ENCODE measurements at places on chromosomes 13 and 19.

GRCh38 chr13:20799726-20800416, 26.1 kb upstream of the EEF1AKMT1 start:
- DNase-seq: no peak

- no peak for DNase-seq
Observed at GRCh38 chr13:79917628-79918027, 423.3 kb downstream of the SPRY2 start.

DNA sequence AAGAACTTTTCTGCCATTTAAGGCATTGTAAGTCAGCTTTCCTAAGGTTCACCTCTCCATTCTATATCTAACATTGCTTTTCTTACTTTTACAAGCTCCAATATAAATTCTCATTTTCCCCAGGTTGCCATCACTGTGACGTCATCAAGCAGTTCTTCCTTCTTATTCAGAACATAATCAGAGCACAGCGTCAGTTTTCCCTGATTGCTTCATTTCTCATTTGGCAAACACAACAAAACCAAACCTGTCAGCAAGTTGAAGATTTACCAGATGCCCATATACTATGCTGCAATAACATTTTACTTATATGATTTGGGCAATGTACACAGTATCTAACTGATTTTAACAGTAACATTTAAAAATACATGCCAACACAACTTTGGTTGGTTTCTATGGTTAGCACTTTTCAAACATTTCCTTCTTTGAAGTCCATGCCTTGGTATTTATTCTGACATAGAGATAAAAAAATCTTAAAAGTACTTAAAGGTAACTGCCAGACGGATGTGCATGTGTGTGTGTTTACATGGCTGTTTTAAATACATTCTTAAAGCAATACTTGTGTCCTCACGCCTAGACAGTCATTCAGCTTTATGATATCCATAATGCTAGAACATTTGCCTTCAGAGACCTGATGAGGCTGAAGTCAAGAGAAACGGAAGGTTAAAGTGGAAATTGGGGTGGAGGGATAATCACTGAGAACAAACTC, 264.0 kb downstream of the KLF12 start:
- DNase-seq: no peak

DNA sequence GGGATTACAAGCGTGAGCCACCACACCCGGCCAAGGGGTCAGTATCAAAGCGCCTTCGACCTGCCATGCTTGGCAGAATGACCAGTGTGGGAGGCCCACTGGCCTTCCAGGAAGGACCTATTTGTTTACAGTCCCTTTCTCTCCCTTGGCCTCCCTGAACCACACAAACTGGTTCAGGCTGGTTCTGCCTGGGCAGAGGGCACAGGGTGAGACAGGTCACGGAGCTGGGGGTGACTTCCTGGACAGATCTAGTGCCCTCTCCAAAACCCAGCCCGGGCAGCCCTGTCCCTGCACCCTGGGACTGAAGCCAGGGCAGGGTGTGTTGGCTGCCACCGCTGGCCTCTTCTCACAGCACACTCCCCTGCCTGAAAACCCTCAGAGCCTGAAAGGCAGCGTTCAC, 11.3 kb downstream of the PLEKHF1 start:
- no peak for DNase-seq

DNA sequence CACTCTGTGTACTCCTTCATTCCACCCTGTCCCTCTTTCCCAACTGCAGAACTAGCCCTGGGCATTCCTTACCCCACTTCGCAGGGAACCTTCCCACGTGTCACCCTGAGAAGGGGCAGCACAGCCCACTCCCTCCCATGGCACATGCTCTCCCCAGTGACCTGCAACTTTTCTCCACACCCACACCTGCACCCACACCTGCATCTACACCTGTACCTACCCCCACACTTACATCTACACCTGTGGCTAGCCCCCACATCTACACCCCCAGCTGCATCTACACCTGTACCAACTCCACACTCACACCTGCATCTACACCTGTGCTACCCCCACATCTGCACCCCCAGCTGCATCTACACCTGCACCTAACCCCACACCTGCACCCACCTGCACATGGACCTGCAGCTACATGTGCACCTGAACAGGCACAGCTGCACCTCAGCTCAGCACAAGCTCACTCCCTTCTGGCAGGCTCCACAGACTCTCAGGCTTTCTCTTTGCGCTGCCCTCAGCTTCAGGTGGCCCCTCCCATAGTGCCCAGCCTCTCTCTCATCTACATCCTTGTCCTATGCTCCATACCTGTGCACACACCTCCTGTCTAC, 234.1 kb downstream of the TUBA3C start:
- no peak for DNase-seq

GRCh38 chr19:7883796-7884570, 4.3 kb upstream of the LRRC8E start:
- DNase-seq: no peak

DNA sequence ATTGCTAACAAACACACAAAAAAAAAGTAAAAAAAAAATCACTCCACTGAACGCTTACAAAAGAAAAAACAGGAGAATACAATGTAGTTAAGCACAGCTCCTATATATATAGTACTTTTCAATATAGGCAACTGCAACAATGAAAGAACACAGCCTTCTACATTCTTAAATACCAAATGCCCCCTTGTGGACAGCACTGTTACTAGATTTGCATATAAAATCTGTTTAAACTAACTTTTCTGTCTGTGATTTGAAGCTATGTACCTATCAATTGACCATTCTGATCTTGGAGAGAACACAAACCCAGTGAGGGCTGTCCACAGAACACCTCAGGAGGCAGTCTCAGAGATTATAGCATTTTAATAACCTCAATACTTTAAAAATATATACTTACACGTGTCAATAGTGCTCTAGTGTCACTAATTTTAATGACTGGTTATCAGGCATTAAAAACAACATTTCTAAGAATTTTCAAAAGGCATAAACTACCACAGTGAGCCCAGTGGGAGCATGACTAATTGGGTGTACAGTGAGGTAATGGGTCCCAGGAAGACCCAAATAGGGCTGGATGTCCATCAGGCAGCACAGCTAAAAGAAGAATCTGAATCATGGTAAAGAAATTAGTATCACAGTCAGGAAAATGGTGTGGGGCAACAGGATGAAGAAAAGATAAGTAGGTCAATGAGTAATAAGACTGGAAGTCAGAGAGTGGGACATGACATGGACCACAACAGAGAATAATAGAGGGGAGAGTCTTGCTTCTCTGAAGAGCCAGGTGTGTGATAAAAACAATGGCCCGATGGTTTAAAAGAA, 22.2 kb downstream of the CCDC169 start:
- DNase-seq: no peak
